NAMALWA (cell line): ENCODE measurements at places on chromosomes 7 and 10.

GRCh38 chr7:98993024-98993897, 114.9 kb downstream of the TRRAP start:
- DNase-seq = no peak

DNA sequence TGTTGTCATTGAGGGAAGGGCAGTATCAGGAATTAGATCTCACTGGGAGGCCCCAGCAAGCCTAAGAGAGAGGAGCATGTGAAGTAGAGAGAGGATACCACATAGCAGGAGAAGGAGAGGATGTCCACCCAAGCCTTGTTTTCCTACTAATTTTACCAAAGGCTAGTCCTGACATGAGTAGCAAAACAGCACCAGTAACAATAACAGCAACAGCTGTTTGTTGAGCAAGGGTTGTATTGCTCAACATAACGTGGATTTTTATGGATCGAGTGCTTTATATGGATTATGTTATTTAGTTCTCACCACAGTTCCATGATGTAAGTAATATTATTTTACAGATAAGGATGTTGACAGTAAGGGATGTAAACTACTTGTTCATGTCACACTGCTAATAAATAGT, 135.2 kb upstream of the DLX6 start:
- no peak for DNase-seq

DNA sequence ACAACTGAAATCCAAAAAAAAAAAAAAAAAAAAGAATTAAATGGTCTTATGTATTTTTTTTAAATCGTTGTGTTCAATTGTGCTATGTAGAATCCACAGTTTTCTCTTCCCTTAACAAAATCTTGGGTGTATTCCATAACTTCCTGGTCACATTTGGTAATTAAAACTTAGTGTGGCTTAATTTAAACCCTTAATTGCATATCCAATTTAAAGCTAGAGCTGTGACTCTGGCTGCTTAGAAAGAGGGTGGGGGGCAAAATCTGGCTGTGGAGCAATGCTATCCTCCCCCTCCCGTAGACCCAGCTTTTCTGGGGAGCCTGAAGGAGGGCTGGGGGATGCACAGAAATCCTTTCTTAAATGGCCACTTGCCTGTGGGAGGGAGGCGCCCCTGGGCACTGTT, 695.1 kb downstream of the INHBA start:
- no peak for DNase-seq

DNA sequence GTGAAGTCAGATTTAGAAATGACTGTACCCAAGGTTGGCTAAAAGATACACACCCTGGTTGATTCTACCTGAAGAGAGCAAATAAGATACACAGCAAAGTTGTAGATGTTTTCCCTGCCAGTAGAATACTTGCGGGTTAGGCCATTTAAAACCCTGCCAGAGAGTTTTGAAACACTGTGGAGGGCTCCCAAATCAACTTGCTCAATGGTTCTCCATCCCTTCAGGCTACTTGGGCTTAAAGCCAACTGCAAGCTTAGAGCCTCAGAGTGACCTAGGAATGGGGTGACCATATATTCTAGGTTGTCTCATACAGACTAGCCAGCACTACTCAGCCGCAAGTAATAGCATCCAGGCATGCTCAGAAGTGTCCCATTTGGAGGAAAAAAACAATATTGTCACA, 10.0 kb downstream of the CAV1 start:
- DNase-seq = no peak

DNA sequence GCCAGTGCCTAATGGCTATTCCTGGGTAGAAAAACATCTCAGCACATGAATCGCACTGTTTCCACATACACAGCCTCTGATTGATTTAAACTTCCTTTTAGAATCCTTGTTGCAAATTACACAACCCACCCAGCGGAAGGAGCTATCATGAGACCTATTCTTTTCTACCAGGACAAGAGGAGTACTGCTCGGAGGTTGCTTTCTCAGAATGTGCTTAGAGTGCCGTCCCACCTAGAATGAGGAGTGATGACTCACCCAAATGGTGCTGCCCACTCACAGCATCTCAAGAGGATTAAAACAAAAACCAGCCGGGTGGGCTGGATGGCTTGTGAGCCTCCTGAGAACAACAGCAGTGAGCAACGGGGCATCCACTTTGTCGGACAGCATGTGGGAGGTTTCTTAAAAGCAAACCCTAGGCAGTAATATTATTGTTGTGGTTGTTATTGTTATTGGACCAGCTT, 128.9 kb downstream of the DGKI start:
- DNase-seq = no peak

DNA sequence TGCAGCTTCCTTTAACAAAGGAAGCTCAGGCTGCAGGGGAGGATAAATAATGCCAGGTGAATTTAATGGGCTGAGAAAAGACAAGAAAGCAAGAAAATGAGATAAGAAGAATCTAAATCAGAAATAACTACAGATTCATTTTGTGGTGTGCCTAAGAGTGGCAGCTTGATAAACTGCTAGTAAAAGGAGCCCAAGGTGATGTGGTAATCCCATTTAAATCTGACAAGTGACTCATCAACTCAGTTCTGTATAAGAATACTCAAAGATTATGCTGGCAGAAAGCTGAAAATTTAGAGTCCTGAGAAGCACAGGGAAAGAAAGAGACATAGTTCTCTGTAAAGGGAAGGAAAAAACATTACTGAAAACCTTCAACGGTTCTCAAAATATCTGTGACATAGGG, 109.4 kb upstream of the PDE1C start:
- no peak for DNase-seq

DNA sequence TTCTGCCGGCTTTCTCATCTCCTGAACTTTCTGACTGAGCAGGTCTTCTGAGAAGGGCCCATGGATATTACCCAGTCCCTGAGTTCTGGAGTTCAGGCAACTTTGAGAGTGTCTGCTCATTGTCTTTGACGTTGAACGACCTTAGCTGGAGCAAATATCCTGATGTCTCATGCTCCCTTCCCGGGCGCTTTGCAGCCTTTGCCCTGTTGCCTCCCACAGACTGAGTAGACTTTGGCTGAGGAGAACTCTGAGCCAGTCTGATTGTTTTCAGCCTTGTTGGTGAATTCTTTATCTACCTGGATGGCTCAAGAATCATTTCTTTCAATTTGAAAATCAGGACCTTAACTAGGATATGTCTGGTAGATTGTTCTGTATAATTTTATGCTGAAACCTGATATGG, 353.7 kb downstream of the GLRX3 start:
- DNase-seq = no peak

- DNase-seq = no peak
Observed at GRCh38 chr10:43264965-43265798, 1.7 kb downstream of the RASGEF1A start.

GRCh38 chr10:50653142-50653541, 29.4 kb upstream of the SGMS1 start:
- DNase-seq = peak; percentile 51

GRCh38 chr7:70030745-70031144, 432.5 kb downstream of the AUTS2 start:
- no peak for DNase-seq

DNA sequence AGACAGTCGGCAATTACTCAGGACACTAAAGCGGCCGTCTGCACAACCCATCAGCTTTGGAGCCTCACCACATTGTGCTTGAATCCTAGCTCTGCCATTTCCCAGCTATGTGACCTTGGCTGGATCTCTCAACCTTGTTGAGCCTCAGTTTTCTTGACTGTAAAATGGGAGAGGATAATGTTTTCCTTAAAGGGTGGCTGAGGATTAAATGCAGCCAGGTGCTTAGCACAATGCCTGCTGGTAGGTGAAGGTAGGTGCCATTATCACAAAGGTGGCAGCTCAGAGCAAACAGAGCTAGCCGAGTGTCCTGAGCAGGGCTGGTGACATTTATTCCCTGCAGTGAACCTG, 508.5 kb upstream of the ZMIZ1 start:
- DNase-seq = no peak

- DNase-seq = no peak
Observed at GRCh38 chr10:113386005-113386404, 166.8 kb upstream of the HABP2 start.

GRCh38 chr10:28840971-28841370, 163.7 kb downstream of the BAMBI start:
- DNase-seq = no peak

DNA sequence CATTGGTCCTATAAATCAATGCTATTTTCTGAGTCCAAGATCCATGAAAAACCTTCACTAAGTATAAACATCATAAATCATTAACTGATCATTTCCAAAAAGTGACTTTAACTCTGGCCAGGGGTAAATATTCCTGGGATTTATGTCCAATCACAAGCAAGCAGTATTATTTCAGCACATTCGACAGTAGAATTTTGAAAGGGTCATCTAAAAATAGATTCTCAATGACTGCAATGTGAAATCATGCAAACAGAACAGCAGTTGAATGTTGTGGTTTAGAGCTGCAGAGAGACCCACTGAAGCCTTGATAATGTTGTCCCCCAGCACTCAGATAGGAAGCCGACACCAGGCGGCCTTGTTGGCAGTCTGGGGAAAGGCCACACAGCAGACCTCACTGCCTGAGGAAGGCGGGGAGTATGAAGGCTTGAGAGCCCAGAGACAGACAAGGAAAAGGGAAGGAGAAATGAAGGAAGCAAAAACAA, 38.1 kb downstream of the FAM107B start:
- DNase-seq = peak; percentile 93

DNA sequence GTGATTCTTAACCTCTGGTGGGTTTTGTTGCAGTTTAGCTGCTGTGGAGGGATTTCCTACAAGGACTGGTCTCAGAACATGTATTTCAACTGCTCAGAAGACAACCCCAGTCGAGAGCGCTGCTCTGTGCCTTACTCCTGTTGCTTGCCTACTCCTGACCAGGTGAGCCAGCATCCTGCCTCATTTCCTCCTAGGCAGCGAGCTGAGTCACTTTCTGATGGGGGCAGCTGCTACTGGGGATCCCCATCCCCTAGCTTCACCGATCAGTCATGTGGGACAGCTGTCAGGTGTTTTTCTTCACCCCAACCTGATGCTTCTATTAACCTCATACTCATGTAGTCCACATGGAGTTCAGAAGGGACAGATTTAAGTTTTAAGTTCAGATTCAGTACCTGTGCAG, 21.7 kb upstream of the SMO start:
- DNase-seq = no peak

- peak; percentile 88 for DNase-seq
Observed at GRCh38 chr10:125521721-125522680, 161.0 kb downstream of the TEX36 start.

DNA sequence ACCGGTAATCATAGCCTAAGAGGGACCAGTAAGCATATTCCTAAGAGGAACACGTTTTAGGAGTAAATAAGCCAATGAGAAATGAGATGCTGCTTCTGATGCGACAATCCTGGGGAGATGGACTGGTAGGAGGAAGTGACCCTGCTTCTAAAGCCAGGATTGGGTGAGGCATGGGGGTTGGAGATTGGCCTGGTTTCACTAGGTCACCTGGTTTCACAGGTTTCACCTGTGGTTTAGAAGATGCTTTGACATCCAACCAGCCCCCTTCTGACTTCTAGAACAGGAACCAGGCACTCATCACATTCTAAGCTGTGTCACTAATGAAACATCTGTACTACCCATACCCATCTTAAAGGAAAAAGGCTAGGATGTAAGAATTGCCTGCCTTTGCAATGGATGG, 53.0 kb upstream of the BAMBI start:
- no peak for DNase-seq

DNA sequence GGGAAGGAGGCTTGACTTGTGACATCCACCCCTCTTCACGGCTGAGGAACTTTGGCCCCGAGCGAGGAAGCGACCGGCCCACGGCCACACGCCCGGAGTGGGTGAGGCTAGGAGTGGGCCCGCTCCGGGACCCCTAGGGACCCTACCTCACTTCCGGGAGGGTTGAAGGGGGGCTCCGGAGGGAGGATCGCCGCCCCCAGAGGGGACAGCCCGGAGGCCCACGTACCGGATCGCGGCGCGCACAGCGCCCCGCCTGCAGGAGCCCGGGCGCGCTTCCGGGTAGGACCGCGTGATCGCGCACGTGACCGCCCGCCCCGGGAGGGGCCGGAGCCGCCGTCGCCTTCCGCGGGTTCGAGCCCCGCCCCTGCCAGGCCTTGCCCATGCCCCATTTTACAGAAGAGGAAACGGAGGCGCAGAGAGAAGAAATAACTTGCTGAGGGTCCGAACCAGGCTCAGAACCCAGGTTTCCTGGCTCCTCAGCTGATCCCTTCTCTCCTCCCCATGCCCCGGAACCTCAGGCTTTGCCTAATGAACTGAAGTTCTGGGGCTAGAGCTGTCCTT, at the start of gene HPS1:
TSS of gene HPS1 (minus strand) at position 275 of the 561 bp plus-strand sequence. CDS start 3,695 bp downstream, outside the sequence.
- peak; percentile 82 for DNase-seq

DNA sequence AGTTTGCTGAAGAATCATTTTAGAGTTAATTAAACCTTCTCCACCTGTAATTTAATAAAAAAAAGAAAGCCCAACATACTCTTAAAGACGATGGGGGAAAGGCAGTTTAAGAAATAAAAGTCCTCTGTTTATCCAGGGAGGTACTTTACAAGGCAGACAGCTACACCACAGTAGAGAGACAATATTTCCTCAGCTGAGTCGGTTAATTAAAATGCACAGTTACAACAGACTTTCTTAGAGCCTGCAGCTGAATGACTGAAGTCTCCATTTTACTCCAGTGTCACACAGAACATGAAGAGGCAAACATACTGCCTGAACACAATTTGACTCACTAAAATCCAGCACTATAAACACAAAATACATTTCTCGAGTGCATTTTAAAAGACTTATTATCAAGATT, 15.1 kb downstream of the LRRTM3 start:
- DNase-seq = no peak

DNA sequence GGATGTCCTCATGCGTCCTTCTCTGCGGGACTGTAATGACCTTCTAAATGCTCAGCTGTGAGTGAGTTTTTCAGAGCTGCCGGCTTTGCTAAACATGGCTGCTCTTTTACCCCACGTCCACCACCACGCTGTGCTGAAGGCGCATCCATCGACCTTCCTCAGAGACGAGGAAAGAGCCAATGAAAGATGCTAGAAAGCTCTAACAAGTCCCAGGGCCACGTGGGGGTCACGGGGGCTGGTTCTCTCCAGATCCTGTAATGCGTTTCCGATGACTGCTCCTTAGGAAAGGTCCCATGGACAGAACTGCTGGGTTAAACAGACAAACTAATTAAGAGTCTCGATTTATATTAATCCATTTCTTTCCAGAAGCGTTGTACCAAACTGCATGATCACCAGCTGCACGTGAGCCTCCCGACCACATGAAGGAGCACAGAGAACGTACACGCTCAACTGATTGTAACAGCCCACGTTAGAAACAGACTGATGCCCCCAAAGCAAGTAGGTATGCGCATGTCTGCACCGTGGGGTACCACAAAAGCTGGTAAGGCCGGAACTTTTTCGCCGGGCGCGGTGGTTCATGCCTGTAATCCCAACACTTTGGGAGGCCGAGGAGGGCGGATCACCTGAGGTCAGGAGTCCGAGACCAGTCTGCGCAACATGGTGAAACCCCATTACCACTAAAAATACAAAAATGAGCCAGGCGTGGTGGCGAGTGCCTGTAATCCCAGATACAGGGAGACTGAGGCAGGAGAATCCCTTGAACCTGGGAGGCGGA, 109.6 kb downstream of the TCERG1L start:
- DNase-seq = no peak
